Endothelial cell of umbilical vein (primary cell): ENCODE measurements at places on chromosomes 4 and X. TPM values are rescaled to one million over a fixed set of nuclear protein-coding genes. Genes with fewer than 3 reads are reported as not detected.

DNA sequence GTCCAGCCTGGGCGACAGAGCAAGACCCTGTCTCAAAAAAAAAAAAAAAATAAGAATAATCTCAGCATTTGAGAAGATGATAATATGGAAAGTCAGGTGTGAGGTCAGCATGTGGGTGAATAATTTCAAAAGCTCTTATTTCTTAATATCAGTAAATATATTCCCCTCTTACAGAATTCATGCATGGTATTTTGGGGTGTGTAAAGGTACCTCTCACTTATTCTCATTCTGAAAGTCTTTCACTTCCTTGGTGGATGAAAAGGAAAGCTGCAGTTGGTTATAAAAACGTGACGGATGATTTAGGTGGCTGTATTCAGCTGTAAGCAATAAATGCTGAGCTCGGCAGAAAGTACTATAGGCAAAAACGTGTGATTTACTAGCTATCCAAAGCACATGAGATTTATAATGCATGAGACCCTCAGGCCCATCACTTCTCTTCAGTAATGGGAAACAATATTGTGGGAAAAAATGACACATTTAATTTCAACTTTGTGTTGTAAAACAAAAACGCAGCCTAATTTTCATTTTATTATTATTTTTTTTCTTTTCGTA is 353.2 kb upstream of the MAGEB2 start:
- no peaks in the 10 kb centered on the region for H3K27me3 ChIP-seq
- H3K4me3 ChIP-seq: no peak overlapping the region
- H3K27ac ChIP-seq: no peak overlapping the region

DNA sequence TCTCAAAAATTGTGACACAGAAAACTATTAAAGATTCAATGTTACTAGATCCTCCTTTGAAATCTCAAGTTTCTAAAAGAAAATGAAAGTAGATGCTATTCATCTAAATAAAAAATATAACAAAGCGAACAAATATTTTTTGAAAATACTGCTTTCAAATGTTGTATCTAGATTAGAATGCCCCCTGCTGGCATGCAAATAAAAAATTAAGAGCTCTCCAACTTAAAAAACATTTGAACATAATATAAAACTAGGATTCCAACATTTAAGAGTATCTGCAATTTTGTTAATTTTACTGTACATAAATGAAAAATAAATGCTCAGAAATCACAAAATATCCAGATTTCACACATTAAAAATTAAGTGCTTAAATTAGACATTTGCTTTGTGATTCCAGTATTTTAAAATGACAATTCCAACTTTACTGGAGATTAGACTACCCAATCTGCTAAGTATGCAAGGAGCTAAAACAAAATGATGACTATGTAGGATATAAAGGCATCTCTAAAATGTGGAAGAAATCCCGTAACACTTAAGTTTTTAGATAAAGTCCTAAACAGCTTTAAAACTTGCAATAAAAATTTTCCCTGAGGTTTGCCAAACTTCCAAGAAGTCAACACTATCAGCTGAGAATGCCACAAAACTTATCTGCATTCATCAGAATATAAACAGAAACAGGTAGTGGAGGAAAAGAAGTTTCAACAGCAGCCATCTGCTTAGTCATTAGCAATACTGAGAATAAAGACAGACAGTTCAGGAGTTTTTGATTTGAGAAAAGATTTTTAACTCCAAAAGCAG is 32.7 kb downstream of the DHX15 start:
- no peak overlapping the region for H3K4me3 ChIP-seq
- peak; percentile 61 for DNase-seq

Gene CLNK
- total RNA-seq: not detected in 2 replicates

DNA sequence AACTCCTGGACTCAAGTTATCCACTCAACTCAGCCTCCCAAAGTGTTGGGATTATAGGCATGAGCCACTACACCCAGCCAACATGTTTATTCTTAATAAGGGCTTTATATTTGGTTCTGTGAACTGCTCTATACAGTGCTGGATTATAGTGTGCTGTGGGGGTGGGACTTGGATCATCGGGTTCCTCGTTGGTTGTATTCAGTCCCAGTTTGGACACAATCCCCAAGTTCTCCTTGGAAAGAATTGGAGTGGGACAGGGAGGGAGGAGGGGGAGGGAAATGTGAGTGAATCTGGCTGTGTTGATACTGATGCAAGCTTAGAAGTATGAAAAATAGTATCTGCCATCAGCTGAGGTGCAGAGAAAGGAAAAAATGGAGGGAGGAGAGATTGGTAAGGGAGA is 121.3 kb downstream of the KIT start:
- no peak overlapping the region for H3K4me3 ChIP-seq
- H3K4me1 ChIP-seq: no peaks in the 10 kb centered on the region
- H3K27ac ChIP-seq: no peak overlapping the region
- no peaks in the 10 kb centered on the region for H3K36me3 ChIP-seq
- no peak for DNase-seq

Gene ARX
- total RNA-seq: not detected in 2 replicates

GRCh38 chr4:130359542-130359941 is 1263.6 kb downstream of the C4orf33 start:
- no peaks in the 10 kb centered on the region for H3K4me1 ChIP-seq
- DNase-seq: peak; percentile 48
- H3K36me3 ChIP-seq: no peaks in the 10 kb centered on the region
- H3K4me3 ChIP-seq: no peak overlapping the region
- no peak overlapping the region for H3K27ac ChIP-seq

DNA sequence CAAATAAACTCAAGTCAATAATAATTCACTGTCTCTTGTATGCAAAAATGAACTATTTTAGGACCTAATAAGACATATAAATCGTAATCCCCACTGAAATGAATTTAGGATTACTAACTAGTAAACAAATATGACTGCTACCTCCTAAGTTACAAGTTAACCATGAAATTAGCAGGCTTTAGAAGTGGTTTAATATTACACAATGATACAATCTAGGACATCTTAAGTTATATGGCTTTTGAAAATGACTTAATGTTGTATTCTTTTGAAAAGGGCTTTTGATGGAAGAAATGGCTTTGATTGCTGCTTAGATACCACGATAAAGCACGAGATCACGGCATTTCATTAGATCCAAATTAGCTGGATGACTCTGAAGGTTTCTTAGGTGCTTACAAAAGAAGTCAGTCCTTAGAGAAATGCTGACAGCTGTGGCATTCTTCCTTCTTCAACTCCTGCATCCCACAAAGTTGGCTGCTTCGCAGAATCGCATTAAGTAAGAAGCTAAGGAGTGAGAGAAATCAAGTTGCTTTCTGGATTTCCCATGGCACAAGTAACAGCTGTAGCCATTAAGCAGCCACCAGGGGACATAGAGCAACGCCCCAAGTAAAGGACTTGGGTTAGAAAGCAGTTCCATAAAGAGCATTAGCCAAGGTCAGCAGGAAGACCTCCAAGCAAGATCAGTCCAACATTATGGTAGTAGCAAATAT is 6.9 kb downstream of the SLC10A7 start:
- peaks cover 2% of the 10 kb centered on the region for H3K4me1 ChIP-seq
- H3K27me3 ChIP-seq: no peaks in the 10 kb centered on the region
- no peak overlapping the region for H3K4me3 ChIP-seq
- H3K36me3 ChIP-seq: no peaks in the 10 kb centered on the region
- no peak for DNase-seq
- no peak overlapping the region for H3K27ac ChIP-seq

- H3K27me3 ChIP-seq: no peaks in the 10 kb centered on the region
- no peak overlapping the region for H3K27ac ChIP-seq
- no peak overlapping the region for H3K4me3 ChIP-seq
- no peaks in the 10 kb centered on the region for H3K36me3 ChIP-seq
These were observed 18.3 kb downstream of the STIM2 start for GRCh38 chr4:26878794-26879391.

Gene NPNT
- not detected in 2 replicates for total RNA-seq

Gene PDZD11
- 44.5 and 45.6 TPM in 2 replicates for total RNA-seq

Gene PDCL2
- not detected in 2 replicates for total RNA-seq

- no peak overlapping the region for H3K4me3 ChIP-seq
- no peaks in the 10 kb centered on the region for H3K4me1 ChIP-seq
- H3K27me3 ChIP-seq: no peaks in the 10 kb centered on the region
- H3K36me3 ChIP-seq: no peaks in the 10 kb centered on the region
- H3K27ac ChIP-seq: no peak overlapping the region
These were observed 270.8 kb downstream of the MAPK10 start for GRCh38 chr4:86089053-86089452.

Gene PWWP3B
- total RNA-seq: not detected in 2 replicates

DNA sequence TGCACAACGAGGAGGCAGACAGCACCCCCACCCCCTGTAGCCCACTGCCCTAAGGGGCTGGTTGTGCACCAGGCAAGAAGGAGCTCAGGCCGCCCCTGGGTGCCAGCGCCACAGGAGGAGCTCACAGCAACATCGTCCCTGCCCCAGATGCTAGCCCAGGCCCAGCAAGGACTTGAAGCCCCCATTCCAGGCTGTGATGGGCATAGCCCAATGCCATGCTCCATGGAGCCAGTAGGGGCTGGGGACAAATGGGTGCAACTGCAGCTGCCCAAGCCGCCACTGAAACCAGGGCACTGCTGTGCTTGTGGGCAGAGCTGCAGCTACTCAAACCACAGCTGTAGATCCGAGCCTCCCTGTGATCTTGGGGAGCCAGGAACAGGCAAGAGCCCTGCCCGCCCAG is 241.3 kb upstream of the GIMD1 start:
- no peak overlapping the region for H3K27ac ChIP-seq
- H3K36me3 ChIP-seq: no peaks in the 10 kb centered on the region
- DNase-seq: no peak
- H3K4me1 ChIP-seq: no peaks in the 10 kb centered on the region
- H3K27me3 ChIP-seq: no peaks in the 10 kb centered on the region
- no peak overlapping the region for H3K4me3 ChIP-seq

- no peak overlapping the region for H3K27ac ChIP-seq
- H3K27me3 ChIP-seq: no peaks in the 10 kb centered on the region
- no peak overlapping the region for H3K4me3 ChIP-seq
These were observed 27.6 kb downstream of the HTRA3 start for GRCh38 chr4:8297141-8297601.

Gene BBS12
- 2.1 and 2.3 TPM in 2 replicates for total RNA-seq
